ENCODE measurements at places on chromosomes 7 and 10. TPM values are rescaled to one million over a fixed set of nuclear protein-coding genes. Genes with fewer than 3 reads are reported as not detected.

Gene SAP25
- not detected for total RNA-seq

Gene LLCFC1
- not detected for total RNA-seq

- no peak for DNase-seq
These were observed 191.9 kb downstream of the CDK14 start for GRCh38 chr7:90788052-90788451.

Gene LHFPL3
- not detected for total RNA-seq

- peak; percentile 34 for DNase-seq
These were observed 254.6 kb downstream of the CAMK1D start for GRCh38 chr10:12603766-12604470.

DNA sequence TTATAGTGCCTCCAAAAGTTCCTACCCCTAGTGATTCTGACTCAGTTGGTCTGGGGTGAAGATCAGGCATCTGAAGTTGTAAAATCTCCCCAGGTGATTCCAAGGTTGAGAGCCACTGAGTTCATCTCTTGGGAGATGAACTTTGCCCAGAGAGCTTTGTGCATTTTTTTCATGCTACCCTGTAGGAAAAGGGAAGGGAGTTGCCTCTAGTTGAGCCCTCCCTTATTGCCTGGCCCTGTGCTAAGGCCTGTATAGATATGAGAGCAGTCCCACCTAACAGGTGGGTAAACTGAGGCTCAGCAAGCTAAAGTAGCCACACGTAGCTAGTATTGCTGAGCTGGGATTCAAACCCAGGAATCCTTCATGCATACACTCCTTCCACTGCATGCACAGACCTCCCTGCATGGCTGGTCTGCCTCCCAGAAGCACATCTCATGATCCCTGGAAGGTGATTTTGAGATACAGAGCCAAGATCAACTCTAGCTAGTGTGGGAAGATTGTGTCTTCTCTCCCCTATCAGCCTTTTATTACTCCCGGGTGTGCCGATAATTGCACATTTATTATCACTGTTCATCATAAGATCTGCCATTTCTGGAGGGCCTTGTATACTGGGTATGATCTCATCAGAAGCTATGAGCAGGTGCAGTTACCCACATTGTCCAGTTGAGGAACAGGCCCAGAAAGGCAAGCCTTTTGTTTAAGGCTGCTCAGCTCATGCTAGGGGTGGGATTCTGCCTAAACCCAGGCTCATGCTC lies 47.0 kb downstream of the TBATA start:
- DNase-seq = no peak

GRCh38 chr7:147298611-147299043 lies 1182.0 kb downstream of the CNTNAP2 start:
- DNase-seq = no peak

- DNase-seq = no peak
These were observed 694 bp downstream of the C10orf62 start for GRCh38 chr10:97590082-97590747.

Gene EPHA1
- not detected for total RNA-seq

GRCh38 chr10:8639486-8640185 lies 585.1 kb downstream of the GATA3 start:
- no peak for DNase-seq

- no peak for DNase-seq
These were observed 71.2 kb upstream of the KCTD7 start for GRCh38 chr7:66557214-66558200.

DNA sequence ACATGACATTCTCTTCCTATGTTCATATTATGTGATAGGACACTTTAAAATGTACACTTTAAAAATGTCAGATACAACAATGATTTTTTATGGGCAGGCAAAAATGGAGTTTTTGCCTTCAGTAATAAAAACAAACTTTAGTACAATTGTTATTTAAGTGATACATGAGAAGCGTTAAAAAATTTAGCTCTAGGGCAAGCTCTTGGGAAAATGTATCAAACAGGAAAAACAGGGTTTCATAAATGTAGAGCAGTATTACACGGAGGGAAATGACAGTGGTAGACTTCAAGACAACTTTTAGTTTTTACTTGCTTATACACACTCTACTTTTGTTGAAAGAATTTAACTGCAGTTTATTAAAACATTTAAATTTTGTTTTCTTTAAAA lies 1.5 kb downstream of the FHIP2A start:
- DNase-seq = no peak

DNA sequence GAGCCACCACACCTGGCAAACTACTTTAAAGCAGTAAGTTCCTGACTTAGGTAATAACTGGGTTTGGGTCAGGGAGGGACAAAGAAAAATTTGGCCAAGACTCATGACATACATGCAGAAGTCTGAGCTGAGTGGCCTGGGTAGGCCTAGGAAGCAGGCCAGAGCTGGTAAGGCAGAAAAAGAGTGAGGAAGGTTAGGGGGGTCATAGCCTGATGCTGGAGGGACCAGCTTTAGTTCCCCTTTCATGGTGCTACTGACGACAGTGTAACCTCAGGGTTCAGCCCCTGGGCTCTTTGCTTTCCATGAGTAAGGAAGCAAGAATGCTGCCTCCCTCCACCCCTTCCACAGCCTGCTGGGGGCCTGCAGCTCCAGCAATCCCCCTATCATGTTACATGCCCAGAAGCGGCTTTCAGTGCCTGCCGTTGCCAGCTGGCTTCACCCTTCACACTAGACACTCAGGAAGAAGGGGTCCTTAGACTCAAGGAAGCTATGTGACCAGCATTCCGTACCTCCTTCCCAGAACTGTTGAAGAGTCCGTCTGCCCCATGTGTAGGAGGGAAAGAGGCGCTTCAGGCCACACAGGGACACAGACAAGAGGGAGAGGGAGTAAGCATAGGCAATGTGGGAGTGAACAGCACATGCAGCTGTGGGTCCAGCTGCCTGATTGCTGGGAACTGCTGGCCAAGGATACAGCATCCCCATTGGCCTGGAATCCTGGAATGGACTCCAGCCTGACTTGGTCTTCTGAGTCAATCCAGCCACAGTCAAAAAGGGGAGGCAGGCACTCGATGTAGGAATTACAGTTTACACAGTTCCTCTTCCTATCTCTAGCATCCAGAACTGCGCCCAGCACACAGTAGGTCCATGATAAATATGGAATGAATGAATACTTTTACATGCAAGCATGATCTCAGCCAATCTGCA lies 4.1 kb upstream of the PLAU start:
- peak; percentile 86 for DNase-seq

Gene OR6V1
- total RNA-seq = not detected

Gene CTTNBP2
- total RNA-seq = 4.6 TPM

GRCh38 chr10:116721547-116722392 lies 20.6 kb downstream of the HSPA12A start:
- no peak for DNase-seq

Gene AKR1B1
- total RNA-seq = 69.1 TPM

Gene PALD1
- 8.5 TPM for total RNA-seq

Gene TUBB8
- total RNA-seq = not detected

- DNase-seq = no peak
These were observed 52.8 kb downstream of the DLG5 start for GRCh38 chr10:77873536-77874380.

- DNase-seq = no peak
These were observed 365.3 kb upstream of the SHH start for GRCh38 chr7:156177422-156178055.

GRCh38 chr7:5231811-5232484 lies 41.9 kb downstream of the WIPI2 start:
- DNase-seq = no peak

DNA sequence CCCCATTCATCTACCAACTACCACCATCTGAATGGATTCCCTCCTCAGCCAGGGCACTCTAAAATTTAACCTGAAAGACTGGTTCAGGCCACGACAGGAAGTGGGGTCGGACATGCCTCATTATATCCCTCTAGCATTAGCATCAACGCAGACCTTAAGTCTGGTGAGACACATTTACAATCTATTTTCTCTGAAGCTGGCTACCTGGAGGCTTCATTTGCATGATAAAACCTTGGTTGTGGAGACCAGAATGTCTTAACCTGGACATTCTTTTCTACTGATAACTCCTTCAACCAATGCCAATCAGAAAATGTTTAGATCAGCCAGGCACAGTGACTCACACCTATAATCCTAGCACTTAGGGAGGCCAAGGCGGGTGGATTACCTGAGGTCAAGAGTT lies 42.3 kb downstream of the SVOPL start:
- DNase-seq = no peak

Gene VKORC1L1
- total RNA-seq = 12.3 TPM
